ENCODE measurements at places on chromosomes 1 and 21. TPM values are rescaled to one million over a fixed set of nuclear protein-coding genes. Genes with fewer than 3 reads are reported as not detected.

Gene CFAP45
- 9.1 TPM for total RNA-seq

Gene B3GALT5
- total RNA-seq: under 0.01 TPM

Gene LRRC8C
- 5.2 TPM for total RNA-seq

Gene CFHR2
- not detected for total RNA-seq

Gene GSTM2
- 19.0 TPM for total RNA-seq

Gene ZBED6
- 15.0 TPM for total RNA-seq

Gene SPRR2E
- not detected for total RNA-seq

Gene NOS1AP
- 16.4 TPM for total RNA-seq

Gene LCE1A
- total RNA-seq: not detected

GRCh38 chr1:234586892-234587485, 23.0 kb downstream of the IRF2BP2 start:
- DNase-seq: no peak

GRCh38 chr21:37475186-37475868, 108.8 kb downstream of the DYRK1A start:
- no peak for DNase-seq

GRCh38 chr1:176515310-176515709, 52.3 kb downstream of the PAPPA2 start:
- DNase-seq: no peak

- no peak for DNase-seq
Measured at GRCh38 chr1:97508653-97509218, 412.1 kb downstream of the DPYD start.

DNA sequence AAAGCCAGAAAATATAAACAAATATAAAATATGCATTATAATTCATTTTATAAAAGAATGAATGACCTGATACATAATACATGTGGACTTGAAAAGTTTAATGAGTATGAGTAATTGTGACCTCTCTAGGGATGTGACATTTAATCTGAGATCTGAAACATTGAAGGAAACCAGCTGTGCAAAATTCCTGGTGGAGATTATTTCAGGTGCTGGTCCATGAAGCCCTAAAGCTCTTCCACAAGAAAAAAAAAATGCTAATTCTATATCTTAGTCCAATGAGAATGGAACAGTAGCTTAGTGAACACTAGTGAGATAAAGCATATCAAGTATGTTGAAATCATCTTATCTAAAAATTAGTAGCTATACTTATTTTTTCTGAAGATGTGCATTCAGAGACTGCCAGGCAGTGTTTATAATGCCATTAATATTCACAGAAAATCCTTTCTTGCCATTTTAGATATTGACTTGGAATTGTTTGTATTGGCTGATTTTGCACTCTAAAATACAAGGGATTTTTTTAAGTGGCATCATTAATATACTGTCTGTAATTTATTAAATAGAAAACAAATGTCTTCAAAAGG, 1485.9 kb downstream of the PLA2G4A start:
- no peak for DNase-seq

- no peak for DNase-seq
Measured at GRCh38 chr1:60894741-60895140, 187.6 kb upstream of the NFIA start.

- no peak for DNase-seq
Measured at GRCh38 chr1:104830534-104830933, 1080.8 kb downstream of the AMY1C start.

DNA sequence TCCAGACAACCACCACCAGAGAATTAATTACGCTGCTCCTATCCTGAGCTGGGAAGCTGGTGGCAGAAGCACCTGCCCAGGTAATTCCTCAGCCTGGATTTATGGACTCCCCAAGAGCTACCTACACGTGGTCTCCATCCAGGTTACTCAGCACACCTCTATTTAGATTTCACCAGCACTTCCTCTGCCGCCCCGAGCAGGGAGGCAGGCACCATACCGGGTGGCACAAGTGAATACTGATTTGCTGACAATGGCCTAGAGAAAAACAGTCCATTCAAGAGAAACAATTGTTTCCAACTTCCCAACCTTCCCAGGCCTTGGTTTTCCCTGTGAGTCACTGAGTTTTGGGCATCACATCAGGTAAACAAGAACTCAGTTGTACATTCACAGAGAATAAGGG, 134.3 kb downstream of the MATN1 start:
- no peak for DNase-seq

- no peak for DNase-seq
Measured at GRCh38 chr21:30480145-30480544, at the start of gene KRTAP19-1. Gene KRTAP19-1 (minus strand): TSS chr21:30480367. CDS start chr21:30480317, 50 bp downstream.

DNA sequence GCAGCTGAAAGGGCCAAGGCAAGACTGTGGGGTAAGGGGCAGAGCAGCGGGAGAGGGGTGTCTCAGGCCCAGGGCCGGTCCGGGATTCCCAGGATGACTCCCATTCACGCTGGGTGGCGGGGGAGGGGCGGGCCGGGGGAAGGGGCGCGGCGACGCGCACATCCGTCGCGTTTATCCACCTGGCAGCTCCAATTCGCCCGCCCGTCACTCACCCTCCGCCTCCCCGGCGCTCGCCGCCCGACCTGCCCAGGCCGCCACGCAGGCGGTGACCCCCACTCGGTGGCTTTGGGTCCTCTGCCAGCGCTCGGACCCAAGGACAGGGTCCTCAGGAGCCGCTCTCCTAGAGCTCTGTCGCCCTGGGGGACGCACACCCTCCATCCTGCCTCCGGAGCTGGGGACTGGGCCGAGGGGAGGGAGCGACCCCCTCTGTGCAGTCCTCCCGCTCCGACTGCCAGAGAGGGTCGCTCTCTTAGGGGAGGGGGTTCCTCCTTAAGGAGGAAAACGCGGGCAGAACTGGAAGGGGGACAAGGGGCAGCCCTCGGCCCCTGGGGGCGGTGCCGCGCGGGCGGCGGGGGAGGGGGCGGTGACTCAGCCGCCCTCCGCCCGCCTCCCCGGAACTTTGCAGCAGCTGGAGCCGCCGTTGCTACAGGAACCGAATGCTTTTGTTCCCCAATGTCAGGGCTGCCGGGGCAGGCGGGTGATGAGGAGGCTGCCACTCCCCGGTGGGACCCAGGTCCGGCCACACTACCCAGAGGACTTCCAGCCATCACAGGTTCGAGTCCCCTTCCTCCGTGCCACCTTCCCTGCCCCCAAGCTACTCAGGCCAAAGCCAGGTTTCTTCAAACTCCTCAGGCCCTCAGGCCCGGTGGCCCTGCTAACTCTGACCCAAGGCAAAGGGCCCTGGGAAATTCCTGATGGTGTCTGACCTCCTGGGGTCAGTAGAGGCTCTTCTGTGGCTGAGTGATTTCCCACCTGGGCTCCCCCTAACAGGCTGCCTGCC, 3.4 kb downstream of the ADGRB2 start:
- peak; percentile 90 for DNase-seq

DNA sequence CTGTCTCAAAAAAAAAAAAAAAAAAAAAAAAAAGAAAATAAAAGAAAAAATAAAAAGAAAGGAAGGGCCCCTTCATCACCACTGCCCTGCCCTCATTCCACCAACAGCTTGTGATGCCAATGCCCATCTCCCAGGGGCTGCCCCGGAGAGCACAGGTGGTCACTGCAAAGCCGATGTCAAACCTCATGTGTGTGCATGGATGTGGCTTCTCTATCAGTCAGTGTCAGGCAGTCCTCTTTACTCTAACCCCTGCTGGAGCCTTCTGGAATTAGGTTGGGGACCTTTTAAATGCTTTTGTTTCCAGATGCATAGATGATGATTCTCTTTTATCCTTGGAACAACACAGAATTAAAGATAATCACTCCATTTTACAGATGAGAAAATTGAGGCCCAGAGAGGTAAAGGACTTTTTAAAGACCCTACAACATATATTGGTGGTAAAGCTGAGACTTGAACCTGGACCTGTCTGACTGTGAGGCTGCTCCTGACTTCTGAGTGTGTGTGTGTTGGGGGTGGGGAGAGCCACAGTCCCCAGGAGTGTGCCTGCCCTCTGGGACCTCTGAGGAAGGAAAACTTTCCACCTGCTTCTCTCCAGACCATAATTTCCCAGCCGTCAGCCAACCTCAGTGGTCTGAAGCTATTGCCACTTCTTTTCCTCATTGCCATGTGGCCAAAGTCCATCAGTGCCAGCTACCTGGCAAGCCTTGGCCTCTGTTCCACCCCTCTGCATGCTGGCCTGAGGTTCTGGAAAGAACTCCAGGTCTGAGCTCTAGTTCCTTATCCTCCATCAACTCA, 3.0 kb upstream of the TMEM54 start:
- no peak for DNase-seq

DNA sequence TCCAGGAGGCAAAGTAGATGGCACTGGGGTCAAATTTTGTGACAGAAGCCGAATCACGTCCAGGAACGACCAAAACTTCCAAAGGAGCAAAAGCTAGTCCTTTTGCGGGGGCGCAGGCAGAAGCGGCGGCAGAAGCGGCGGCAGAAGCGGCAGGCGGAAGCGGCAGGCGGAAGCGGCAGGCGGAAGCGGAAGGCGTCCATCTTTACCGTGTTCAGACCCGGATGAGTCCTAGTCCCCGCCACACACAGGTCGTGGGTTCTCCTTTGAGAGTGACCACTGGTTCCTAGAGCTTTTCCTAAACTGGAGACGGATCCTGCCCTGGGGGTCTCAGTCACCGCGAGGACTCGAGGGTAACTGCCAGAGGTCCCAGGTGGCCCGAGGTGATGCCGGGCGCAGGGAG, 53.6 kb downstream of the POFUT2 start:
- no peak for DNase-seq

DNA sequence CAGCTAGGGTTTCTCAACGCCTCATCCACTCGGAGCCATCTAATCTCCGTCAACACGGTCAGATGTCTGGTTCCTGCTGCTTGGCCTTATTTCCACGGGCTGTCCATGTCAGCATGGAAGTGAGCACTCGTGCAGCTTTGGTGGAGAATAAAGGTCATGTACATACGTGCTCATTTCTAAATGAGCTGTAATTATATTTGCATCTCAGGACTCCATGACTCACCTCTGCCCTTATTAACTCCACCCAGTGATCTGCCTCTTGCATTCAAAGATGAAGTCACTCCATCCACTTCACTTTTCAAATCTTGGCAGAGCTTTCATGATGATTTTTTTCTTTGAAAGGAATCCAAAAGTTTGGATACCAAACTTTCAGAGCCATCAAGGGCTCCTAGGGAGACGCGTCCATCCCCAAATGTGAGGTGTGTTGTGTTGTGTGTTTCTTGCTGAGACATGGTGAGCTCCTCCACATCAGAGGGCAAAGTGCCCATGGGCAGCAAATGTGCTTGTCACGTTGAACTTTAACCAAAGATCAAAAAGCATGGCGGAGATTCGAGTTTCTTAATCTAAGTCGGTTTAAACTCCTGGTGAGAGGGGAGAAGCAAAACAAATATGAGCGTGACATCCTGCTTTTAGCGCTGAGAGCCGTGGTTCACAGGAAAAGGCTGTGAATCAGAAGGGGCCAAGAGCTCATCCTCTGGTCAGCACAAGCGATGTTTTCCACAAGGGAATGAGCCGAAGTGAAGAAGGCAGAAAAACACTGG, 68.6 kb upstream of the ERRFI1 start:
- peak; percentile 39 for DNase-seq

DNA sequence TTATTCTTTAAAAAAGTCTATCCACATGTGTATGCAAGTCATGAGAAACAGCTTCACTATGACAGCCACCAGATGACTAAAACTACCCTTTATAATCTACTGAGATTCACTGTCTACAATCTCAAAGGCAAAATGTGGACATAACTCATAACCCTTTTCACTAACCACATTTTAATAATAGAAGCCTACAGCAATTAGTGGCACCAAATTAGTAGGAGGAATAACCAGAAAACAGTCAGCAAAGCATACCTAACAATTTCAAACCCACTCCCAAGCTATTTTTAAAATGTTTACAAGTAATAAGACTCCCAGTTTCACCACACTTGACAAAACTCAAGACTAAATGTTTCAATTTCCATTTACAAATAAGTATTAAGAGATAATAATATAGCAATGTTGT, 442.9 kb downstream of the PTPRC start:
- DNase-seq: no peak

DNA sequence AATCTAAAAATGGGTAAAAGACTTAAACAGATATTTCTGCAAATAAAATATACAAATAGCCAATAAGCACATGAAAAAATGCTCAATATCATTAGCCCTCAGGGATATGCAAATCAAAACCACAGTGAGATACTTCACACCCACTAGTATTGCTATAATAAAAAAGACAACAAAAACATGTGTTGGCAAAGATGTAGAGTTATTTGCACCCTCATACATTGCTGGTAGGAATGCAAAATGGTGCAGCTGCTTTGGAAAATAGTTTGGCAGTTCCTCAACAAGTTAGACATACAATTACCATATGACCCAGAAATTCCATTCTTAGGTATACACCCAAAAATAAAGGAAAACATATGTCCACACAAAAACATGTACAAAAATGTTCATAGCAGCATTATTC, 30.2 kb downstream of the ZZZ3 start:
- no peak for DNase-seq

DNA sequence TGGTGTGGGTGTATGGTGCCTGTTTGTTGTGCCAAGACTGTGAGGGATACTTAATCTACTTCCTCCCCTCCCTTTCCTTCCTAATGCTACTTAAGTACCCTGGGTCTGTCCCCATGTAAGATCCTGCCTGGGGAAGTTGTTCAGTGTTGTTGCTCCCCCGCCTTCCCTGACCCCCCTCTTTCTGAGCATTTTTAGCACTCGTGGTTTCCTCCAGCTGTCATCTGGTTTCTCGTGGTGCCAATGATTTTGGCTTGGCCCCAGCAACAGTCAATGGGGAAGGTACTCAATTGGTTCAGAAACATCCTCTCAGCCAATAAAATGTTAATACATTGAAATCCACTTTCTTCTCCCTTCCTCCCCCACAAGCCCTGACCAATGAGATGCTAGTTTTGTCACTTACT, 8.0 kb upstream of the B4GALT3 start:
- peak; percentile 81 for DNase-seq

DNA sequence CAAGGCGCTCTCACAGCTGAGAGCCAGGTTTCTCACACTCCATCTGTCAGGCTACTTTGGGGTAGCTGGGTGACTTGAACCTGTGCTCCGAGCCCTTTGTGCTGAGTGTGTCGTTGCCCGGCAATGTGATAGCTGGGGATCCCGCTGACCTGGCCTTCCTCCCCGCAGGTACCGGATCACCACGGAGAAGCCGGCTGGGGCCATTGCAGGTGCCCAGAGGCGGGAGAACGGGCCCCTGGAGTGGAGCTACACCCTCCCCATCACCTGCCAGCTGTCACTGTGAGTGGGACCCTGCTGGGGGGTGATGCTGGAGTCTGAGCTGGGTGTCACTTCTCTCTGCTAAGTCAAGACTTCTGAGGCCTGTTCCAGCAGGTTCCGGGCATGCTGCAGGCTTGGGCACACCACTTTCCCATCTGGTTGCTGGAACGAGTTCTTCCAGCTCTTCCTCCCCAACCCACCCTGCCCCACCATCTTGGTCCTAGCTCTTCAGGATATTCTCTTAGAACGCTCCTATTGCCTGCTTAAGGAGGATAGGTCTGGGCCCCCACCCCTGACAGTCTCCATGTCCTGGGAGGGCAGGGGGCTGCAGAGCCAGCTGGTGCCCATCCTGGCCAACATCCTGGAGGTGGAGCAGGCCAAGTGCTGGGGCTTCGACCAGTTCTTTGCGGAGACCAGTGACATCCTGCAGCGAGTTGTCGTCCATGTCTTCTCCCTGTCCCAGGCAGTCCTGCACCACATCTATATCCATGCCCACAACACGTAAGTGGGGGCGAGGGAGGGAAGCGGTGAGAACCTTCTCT, 7.5 kb downstream of the IKBKE start:
- peak; percentile 58 for DNase-seq
